ENCODE measurements at places on chromosomes 4 and X.

DNA sequence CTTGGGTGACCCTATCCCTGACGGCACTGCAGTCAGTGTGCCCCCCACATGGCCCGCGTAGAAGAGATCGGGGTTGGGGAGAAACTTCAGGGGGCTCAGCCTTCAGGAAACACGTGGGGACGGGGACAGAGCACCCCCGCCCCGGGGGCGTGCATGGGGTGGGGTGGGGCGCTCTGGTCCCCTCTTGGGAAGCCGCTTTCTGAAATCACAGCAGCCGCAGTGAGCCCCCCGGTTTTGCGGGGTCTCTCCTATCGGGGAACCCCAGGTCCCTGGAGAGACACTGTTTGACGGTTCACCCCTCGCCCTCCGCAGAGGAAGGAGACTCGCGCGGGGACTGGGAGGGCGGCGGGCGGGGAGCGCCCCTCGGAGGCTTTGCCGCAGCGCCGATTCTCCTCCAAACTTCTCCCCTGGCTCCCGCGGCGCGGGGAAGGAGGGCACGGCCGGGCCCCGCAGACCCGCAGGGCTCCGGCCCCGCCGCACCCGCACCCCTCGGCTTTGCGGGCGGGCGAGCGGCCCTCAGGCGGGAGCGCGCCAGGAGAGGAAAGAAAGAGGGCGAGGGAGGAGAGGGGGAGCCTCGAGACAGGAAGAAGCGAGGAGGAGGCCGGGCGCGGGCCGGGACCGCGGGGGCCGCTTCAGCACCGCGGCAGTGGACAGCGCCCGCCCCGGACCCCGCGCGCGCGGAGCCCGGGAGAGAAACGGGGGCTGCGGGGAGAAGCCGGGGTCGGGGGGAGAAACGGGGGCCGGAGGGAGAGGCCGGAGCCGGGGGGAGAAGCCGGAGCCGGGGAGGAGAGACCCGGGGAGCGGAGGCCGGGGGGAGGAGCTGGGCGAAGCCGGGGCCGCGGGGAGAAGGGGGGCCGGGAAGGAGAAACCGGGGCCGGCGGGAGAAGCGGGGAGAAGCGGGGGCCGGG is 612 bp downstream of the CPLX1 start:
- no peak for DNase-seq

DNA sequence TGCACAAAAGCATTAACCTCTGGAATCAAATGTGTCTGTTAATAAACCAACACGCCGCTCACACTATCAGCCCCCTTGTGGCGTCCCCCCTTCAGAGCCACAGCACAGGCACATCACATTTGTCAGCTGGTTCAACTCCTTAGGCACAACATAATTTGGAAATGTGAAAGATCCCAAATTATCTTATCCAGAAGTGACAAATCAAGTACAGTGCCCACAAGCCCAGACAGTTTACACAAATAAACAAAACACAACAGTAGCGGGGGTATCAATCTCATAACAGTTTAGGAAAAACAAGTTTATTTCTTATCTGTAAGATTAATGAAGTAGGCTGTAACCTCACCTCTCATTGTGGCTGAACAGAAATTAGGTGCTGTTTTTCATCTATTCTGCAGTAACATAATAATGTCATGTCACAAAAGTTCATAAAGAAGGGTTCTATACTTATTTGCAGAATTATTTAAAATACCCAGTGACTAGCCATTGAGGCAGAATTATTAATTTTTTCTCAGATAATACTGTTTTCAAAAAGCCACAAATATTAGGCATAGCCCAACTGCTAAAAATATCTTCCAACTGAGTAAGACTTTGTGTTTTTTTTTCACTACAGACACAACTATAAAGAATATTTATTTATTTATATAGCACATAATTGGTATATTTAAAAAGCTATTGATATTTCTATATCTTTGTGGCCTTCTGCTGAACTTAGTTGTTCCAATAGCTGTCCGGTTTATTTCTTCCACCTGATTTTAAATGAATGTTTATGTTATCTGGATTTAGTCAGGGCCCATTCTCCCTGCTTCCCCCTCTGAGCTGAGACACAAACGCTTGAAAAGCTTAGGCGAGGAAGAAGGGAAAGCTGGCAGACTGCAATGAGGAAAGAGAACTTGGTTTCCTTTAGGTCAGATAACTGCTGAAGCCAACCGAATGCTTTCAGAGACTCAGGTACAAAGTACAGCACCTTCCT is 214.7 kb downstream of the QDPR start:
- no peak for DNase-seq

DNA sequence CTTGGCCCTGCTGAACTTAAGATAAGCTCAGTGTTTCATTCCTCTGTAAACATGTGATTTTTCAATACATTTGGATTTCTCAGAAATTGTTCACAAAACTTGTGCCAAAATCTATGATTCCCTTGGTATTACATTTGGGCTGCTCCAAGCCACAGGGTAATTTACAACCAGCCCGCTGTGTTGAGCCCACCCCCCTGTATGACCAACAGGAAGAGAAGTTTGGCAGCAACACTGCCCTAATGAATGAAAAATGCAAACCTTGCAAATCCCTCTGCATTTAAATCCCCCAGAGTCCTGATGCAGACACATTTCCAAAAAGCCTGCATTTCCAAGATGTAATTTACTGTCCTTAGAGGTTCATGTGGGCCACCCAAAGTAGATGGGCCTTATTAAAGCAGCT is 34.1 kb upstream of the GAB1 start:
- no peak for DNase-seq

DNA sequence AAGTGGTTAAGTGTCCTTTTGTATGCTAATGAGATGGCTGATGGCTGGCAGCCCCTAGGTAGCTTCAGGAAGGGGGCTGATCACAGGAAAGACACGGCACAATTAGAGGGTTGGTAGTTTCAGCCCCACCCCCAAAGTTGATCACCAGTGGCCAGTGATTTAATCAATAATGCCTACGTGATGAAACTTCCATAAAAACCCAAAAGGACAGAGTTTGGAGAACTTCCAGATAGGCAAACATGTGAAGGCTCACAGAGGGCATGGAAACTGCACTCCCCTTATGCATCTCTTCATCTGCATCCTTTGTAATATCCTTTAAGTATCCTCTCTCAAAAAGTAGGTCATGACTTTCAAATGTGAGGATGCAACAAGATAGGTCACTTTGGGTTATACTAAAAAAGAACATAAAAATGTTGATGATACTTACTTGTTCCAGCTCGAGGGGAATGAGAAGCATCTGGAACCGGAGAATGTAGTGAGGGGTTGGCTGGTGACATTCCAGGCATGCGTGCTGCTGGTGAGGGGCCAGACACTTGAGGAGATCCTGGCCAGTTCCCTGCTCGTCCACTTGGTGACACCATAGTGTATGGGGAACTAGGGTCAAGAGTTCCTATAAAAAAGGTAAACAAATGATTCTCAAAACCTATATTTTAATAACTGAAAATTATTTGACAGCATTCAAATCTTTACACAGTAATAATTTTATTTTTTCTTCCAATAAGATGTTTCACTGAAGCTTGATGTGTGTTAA is 16.7 kb upstream of the CXorf38 start:
- no peak for DNase-seq

DNA sequence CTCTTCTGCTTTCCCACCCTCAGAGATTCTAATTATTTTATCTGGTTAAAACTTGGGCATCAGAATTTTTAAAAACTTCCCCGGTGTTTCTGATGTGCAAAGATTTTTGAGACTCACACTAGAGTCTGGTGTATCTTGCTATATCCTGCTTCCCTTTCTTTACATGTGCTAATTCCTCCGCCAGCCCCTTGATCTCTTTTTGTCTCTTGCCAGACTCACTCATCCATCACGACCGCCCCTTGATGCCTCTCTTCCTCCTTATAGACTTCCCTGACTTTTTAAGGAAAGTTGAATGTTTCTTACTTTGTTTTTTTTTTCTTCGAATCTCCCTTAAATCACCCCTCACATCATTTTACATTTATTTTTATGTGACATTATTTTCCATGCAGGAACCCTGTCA is 274.9 kb upstream of the PITX2 start:
- no peak for DNase-seq

DNA sequence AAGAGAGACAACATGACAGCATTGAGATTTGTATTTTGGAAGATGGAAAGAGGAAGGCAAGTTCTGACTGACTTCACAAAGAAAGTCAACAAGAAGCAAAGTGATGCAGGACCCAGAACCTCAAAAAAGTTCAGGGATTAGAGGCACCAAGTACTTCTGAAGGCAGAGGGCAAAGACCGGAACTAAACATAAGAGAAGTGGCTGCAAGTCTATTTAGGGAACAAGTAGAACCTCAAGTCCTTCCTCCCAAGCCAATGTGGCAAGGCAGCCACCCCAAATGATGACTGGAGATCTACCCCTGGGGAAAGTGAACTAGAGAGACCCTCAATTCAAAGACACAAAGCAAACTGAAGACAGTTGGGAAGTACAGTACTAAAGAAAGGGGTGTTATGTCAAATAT is 46.6 kb downstream of the SLC39A8 start:
- no peak for DNase-seq

GRCh38 chr4:187883049-187883448 is 112.5 kb upstream of the ZFP42 start:
- no peak for DNase-seq

Data from activated T-helper 9 cell treated with anti-CD3 and anti-CD28 coated beads, Interleukin-2, amount 50 U/mL, for 16 hours (primary cell).